Suppressor macrophage (primary cell): ENCODE measurements at places on chromosomes 1 and 21.

GRCh38 chr1:41580021-41580420 is 95.5 kb upstream of the EDN2 start:
- DNase-seq, result no peak

- peak; percentile 70 for DNase-seq
These were observed 42.3 kb upstream of the RUNX3 start for GRCh38 chr1:24972221-24972914.

- DNase-seq, result no peak
These were observed 99.5 kb downstream of the BCAR3 start for GRCh38 chr1:93581917-93582850.

GRCh38 chr1:23799570-23800399 is 769 bp downstream of the GALE start:
- peak; percentile 61 for DNase-seq

GRCh38 chr21:42733037-42733627 is 79.7 kb downstream of the PDE9A start:
- no peak for DNase-seq

DNA sequence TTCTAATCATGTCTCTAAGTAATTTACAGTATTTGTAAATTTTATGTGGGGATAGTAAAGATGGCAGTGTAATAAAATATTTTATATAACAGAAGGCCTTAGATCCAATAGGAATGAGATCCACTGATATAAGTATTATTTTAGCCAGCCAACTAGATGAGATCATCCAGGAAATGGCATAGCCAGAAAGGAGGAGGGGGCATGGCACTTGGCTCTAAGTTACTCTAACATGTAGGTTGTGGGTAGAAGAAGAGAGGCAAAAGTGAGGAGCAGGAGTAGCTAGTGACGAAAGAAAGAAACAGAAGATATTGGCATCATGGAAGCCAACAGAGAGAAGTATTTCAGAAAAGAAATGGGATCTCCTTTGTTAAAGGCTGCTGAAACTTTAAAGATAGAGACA is 426.1 kb downstream of the PTPRC start:
- DNase-seq, result no peak

DNA sequence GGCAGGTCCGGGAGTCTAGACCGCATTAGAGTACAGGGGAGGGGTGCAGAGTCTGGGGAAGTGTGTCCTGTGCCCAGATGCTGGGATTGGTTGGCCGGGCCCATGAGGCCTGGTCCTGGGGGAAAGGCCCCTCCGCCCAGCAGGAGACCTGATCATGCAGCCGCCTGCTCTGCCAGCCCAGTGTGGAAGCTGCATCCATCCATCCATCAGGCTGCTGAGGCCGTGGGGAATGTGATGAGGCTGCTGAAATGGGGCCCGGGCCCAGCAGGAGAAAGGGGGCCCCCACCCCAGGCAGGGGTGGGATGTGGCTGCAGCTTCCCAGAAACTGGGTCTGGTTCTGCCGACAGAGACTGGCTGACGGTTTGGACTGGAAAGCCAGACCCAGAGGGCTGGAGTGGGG is 37.2 kb downstream of the EPHA2 start:
- DNase-seq, result no peak
